BJ (cell line): ENCODE measurements at places on chromosomes 13 and 19.

GRCh38 chr13:106981051-106981450 lies 413.1 kb upstream of the ARGLU1 start:
- DNase-seq, result no peak

- no peak for DNase-seq
Measured at GRCh38 chr13:75102001-75102716, 379.8 kb downstream of the TBC1D4 start.

DNA sequence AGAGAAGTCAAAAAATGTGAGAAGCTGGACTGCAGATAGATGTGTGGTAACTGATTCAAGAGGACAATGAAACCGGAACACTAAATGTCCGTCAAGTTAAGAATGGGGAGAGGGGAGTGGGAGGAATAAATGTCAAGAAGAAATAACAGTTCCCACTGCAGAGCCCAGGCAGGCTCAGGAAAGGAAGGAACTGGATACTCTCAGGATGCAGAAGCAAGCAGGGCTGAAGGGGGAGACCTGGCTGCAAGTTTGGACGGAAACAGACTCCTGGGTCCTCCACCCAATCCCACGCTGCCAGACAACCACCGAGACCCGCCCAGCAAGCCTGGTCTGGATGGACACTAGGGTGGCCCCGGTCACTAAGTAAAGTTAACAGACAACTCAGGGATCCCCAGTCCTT lies 18.1 kb downstream of the TUBGCP3 start:
- no peak for DNase-seq

GRCh38 chr13:27374126-27374613 lies 50.2 kb upstream of the GTF3A start:
- DNase-seq, result no peak

GRCh38 chr13:79679334-79679733 lies 198.4 kb downstream of the NDFIP2 start:
- DNase-seq, result no peak

DNA sequence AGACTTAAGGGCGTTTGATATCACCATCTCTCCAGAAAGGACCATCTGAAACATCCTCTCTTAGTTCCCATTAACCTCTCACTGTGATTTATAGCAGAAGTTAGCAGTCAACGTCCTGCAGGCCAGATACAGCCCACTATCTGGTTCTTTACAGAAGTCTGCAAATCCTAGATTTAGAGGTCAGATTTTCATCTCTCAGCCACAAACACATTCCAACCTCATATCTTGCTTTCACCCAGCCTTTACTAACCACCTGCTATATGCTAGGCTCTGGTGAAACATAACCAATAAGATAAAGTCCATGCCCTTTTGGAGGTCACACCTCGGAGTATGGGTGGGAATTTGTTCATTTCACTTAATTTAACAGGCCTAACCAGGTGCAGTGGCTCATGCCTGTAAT lies 76.8 kb upstream of the CACNA1A start:
- DNase-seq, result no peak

DNA sequence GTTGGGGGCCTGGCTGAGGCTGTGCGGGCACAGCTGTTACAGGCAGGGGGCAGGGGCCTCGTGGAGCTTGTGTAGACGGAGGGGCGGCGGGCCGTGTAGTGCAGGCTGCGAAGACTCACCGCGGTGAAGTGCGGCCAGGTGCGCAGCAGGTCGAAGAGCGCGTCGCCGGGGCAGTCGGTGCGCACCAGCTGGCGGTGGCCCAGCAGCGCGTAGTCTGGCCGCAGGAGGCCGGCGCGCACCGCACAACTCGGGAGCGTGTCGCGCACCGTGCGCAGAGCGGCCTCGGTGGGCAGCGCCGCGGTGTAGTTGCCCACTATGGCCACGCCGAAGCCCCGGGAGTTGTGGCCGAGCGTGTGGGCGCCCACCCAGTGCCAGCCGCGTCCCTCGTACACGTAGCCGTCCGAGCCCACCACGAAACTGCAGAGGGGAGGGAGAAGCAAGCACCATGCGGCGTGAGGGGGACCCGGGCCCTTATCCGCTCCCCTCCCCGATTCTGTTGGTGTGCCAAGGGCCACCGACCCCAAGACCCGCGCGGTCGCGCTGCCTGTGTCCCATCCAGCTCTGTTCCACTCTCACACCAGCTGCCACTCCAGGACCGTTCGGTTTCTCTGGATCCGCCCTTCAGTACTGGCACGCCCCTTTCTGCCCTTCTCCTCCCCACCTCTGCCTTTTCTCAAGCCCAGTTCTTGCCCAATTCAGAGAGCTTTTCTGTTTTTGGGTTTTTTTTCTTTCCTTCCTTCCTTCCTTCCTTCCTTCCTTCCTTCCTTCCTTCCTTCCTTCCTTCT lies 5.4 kb upstream of the RASAL3 start:
- no peak for DNase-seq

GRCh38 chr13:83248751-83249150 lies 633.5 kb downstream of the SLITRK1 start:
- DNase-seq, result no peak

GRCh38 chr13:100789481-100789880 lies 114.9 kb upstream of the TMTC4 start:
- no peak for DNase-seq

- DNase-seq, result no peak
Measured at GRCh38 chr19:36605877-36606478, 865 bp downstream of the ZNF382 start.

DNA sequence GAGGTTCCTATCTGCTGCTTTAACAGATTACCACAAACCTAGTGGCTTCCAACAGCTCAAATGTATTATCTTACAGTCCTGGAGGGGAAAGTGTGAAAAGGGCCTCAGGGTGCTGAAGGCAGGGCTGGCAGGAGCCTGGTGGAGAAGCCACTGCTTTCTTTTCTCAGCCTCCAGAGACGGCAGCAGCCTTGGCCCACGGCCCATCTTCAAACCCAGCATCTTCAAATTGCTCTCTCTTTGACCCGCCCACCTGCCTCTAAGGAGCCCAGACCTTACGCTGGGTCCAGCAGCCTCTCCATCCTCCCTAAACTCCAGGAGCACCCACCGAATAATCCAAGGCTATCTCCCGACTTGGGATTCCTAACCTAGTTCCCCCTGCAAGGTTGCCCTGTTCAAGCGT lies 35.6 kb downstream of the C13orf46 start:
- DNase-seq, result no peak

- DNase-seq, result no peak
Measured at GRCh38 chr13:24652359-24652758, 27.8 kb upstream of the ATP12A start.

DNA sequence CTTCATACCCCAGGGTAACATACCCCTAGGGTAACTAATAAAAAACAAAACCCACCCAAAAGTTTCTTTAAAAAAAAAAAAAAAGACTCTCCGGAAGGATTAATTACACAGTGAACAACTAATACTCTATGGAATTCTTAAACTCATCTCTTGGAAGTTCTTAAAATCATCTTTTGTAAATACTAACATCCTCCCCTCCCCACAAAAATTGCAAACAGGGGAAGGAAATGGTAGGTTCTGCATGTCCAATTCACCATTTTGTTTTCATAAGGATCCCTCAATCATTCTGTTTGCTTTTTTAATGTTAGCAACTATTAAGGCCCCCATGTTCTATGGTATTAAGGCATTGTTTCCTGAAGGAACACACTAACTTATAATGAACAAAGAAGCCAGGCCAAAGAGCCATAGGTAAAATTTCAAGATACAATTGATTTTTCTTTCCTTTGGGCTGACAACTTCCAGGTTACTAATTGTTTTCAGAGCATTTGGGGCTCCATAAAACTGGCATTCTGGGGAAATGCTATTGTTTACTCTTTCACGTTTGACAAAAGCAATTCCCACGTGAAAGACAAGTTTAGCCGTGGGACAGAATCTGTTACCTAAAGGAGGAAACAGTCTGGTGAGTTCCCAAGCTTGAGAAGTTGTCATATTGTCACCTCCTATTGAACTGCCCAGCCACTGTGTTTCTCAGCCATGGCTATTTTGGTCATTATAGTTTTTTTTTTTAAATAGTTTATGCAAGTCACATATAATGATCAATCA lies 107.0 kb downstream of the FLT1 start:
- DNase-seq, result no peak

- no peak for DNase-seq
Measured at GRCh38 chr19:1045247-1045603, 5.3 kb downstream of the ABCA7 start.

DNA sequence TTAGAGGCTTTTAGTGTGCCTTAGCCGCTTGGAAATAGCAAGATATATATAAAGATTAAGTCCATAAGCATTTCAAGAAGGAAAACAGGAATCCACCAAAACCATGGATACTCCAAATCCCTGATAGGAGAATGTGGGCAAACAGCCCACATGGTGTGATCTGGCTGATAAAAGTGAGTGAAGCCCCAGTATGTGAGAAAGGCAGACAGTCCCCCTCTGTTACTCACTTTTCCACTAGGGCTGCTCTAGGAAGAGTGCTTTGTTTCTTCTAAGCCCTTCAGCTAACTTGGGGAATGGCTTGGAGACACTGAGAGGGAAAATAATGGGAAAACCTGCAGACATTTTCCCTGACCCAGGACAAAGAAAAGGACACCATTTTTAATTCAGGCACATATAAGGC lies 802.3 kb upstream of the PRR20A start:
- no peak for DNase-seq

DNA sequence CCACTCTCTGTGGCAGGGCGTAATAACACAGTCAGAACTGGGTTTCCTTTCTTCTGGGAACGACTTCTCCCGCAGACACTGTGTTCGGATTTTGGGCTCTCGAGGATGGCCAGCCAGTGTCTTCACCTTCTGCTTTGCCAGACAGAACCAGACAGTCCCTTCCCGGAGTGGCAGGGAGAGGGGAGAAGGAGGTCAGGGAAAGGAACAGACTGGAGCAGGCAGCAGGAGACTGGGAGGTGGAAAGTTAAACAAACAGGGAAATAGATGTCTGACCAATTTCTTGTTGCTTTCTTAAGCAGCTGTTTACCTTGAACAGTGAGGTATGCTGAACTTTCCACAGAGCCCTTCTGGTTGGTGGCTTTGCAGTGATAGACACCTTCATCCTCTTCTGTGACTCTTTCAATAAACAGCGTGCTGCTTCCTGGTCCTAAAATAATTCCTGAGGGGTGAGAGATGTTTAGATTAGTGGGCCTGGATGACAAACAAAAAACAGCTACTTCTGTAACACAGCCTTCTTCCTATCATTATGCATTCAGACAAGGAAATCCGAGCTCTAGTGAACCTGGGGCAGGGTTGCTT lies 137.6 kb downstream of the FLT1 start:
- no peak for DNase-seq

DNA sequence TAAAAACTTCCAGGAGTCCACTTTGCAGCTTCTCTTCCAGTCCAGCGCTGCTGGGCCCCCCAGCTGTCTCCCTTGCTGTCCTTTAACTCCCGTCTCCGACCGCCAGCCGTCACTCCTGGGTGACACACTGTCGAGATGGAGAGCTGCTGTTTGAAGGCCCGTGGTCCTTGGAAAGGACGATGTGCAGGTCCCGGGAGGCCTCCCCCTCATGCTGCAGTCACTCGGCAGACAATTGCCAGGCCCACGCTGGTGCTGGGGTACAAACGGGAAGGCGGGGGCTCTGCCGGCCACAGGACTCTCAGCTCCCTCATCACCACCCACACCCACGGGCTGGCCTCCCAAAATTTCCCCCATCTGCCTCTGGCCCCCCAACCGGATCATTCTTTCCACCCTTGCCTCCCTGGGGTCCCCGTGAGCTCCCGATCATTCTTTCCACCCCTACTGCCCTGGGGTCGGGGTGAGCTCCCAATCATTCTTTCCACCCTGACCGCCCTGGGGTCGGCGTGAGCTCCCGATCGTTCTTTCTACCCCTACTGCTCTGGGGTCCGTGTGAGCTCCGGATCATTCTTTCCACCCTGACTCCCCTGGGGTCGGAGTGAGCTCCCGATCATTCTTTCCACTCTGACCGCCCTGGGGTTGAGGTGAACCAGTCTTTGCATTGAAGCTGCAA lies 16.0 kb upstream of the ZNF554 start:
- DNase-seq, result no peak

DNA sequence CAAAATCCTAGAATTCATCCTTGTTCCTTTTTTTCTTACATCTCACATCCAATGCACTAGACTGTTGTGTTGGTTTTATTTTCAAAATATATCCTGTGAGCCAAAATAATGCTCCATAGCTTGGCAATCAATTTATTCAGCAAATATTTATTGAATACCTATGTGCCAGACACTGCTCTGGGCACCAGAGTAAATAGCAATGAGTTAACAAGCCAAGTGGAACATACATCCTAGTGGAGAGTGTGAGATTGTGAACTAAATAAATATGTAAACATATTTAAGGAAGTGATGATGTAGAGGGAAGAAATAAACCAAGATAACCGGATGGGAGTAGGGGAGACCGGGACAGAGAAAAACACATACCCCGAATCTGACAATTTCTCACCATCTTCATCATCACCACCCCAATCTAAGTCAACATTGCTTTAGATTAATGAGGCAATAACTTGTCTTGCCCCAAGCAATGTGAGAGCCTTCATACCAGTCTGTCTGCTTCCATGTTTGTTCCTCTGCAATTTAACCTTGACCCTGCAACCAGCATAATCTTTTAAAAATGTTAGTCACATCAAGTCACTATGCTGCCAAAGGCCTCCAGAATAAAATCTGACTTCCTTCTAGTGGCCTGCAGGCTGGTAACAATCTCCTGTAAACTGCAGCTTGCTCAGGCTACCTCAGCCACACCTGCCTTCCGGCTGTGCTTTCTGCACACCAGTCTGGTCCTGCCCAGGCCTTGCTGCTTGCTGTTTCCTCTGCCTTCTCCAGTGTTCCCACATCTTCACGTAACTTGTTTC lies 199.2 kb downstream of the DLEU7 start:
- DNase-seq, result no peak

- no peak for DNase-seq
Measured at GRCh38 chr13:45289936-45290563, 50.9 kb downstream of the TPT1 start.

DNA sequence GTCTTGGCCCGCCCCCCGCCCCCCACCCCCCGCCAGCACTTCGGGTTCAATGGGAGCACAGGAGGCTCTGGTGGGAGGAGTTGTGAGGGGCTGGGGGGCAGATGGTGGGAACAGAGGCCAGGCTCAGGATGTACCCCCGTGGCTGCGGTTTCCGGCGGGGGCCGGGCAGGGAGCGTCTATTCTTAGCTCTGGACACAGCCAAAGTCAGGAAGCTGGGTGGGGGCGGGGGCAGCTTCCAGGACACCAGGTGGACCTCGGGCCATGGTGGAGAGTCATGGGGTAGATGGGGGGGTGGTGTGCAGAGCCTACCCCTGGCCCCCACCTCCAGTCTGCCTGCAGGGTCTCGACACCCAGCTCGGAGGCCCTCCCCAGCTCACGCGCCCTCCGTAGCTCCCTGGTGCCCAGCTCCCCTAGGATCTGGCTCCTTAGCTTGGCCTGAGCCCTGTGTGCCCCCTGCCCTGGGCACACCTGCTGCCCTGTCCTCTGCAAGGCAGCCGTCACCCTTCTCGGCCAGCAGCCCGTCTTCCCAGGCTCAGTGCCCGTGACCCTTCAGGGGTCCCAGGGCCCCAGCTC lies 2.2 kb upstream of the TBXA2R start:
- no peak for DNase-seq

GRCh38 chr13:30071969-30072817 lies 221.8 kb upstream of the UBL3 start:
- DNase-seq, result no peak

DNA sequence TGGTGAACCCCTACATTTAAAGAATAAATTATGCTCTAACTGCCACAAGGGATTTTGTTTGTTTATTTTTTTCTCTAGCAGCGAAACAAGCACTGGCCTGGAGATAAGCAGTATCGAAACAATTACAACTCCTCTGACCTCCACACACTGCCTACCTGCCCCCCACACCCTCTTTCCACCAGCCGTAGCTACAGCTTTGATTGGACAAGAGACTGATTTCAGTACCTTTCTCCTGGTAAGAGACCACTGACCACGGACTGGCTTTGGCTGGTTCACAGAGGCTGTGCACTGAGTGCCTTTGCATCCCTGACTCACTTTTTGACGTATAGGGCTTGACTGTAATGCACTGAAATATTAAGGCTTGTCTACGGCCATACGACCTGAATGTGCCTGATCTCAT lies 7.4 kb upstream of the ZDHHC20 start:
- no peak for DNase-seq
